NCI-H526 (cell line): ENCODE measurements at places on chromosomes 7 and 10.

DNA sequence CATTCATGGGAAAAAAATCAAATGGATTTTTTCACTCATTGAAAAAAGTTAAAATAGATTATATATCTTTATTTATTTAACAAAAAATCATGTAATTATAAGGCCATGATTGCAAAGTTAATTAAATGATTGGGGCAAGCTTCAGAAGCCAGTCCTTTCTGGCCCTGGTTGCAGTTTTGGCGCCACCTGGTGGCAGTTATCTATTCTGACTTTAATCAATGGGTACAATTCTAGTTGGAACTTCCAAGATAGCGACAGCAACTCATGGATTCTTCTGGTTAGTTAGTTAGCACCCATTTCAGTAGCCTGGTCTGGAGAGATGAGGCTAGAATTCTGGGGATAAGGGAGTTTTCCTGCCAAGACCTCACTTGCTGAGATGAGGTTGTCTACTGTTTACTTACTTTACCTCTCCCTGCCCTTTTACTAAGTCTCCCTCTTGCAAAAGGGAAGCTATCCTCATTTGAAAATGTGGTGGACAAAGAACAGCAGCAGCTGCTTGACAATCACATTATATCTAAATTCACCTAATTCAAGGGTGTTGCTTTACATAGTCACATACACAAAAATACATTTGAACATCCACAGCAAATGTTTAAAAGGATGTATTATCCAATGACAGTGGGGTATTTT is 42.3 kb downstream of the NOC3L start:
- peak; percentile 57 for DNase-seq

GRCh38 chr10:128067691-128068397 is 58.4 kb downstream of the MKI67 start:
- no peak for DNase-seq

DNA sequence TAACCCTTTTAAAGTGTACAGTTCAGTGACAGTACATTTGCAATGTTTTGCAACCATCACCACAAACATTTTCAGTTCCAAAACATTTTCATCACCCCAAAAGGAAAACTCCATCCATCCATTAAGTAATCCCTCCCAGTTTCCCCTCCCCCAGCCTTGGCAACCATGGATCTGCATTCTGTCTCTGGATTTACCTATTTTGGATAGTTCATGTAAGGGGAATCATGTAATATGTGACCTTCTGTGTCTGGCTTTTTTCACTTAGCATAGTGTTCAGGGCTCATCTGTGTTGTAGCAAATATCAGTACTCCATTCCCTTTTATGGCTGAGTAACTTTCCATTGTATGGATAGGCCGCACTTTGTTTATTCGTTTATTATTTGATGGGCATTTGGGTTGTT is 13.0 kb downstream of the PALD1 start:
- no peak for DNase-seq

DNA sequence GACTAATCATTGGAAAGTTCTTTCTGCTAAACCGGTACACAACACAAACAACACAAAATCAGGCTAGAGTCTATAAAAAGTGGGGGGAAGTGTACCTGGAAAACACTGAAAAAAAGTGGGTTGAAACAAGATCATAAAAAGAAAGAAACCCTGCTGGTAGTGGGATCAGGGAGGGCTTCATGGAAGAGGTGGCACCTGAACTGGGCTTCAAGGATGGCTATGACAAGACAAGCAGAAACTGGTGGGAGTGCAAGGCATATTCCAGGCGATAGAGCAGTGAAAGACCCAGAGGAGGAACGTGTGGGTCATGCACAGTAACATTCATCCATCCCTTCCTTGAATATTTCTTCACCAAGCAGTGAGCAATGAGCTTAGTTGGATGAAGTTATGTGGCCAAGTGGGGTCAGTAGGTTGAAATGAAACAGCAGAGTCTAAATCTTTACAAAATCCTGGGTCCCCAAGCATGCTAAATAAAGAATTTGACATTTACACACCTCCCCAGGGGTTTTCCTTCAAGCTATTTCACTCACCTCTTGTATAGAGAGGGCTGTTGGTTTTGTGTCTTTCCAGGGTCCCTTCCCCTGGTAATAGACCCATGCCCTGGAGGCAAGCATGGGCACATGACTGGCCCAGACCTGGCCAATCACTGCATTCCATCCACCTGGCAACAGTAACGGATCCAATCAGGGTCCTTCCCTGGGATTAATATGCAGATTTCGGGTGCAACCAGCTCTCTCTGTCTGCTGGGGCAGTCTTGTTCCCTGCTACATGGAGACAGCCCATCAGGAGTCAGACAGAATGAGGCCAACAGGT is 38.2 kb downstream of the SPOCK2 start:
- DNase-seq = peak; percentile 29

- DNase-seq = no peak
These were observed 138.4 kb upstream of the TNS3 start for GRCh38 chr7:47720141-47720906.

GRCh38 chr7:157738066-157738460 is 401.3 kb downstream of the DNAJB6 start:
- no peak for DNase-seq

DNA sequence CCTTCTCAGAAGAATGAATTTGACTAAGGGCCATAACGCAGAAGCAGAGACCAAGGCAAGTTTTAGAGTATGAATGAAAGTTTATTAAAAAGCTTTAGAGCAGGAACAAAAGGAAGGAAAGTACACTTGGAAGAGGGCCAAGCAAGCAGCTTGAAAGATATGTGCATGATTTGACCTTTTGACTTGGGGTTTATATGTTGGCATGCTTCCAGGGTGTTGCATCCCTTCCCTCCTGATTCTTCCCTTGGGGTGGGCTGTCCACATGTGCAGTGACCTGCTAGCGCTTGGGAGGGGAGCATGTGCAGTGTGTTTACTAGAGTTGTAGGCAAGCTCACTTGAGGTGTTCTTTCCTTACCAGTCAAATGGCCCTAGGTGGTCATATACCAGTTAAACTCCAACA is 37.9 kb upstream of the LRRN3 start:
- DNase-seq = no peak

DNA sequence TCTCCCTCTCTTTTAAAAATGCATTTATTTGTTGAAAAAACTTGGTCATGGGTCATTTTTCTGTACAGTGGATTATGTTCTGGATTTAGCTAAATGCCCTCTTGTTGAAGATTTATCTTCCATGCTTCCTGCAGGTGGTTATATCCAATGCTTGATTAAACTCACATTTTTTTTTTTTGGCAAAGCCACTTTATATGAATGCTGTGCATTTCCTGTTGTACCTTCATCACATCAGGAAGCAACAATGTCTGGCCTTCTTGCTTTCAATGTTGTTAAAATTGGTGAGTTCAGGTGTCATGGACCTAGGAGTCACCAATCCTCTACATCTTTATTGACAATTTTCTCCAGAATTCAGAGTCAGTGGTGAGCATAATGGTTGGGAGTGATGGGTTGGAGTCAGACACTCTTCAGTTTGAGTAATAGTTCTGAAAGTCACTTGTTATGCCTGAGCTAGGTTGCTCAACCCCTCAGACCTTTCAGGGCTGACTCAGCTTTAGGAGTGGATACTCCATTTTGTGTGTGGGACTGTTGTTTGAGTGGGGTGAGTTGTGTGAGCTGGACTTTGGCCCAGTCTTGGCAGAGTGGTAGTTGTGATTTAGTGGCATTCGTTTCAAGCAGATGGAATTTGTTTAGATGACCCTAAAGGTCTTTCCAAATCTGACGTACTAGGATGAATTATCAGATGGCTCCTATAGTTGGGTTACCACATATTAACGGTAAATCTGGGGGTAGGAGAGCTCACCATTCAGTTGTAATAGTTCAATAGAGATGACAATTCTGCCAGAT is 213.5 kb upstream of the ZNF32 start:
- DNase-seq = no peak

- no peak for DNase-seq
These were observed 61.7 kb upstream of the MDFIC start for GRCh38 chr7:114860206-114860605.

GRCh38 chr7:135888740-135889139 is 88.4 kb downstream of the MTPN start:
- no peak for DNase-seq

DNA sequence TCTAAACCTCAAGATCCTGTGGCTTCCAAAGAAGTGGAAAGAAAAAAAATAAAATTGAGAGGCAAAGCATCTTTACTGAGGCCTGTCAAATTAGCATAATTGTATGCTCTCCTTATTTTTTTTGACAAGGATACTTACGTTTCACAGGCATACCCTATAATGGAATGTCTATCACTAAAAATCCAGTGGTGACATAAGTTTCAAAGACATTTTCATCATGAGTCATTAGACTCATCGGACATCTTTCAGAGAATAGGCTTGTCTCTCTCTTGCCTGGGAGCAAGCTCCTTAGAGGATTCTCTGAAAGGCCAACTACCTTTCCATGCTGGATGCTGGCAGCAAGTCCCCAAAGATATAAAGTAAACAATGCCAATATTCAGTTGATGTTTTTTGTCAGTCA is 380.7 kb upstream of the STEAP1 start:
- DNase-seq = peak; percentile 9

DNA sequence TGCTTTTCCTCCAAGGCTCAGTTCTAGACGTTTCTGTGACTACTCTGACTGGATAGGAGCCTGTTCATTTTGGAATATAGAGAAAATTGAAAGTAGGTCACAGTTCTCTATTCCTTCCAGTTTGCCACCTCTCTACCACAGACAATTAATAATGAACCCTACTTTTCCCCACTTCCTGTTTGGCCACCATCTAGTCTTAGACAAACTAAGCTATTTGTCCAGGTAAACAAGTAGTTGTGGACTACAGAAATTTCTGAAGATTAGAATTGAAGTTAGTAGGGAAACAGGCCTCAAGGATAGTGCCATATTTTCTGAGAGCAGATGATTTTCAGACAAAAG is 87.0 kb downstream of the AUTS2 start:
- no peak for DNase-seq
